ENCODE measurements at places on chromosomes 1 and 21.

GRCh38 chr1:230867903-230868735 is at the start of gene C1orf198:
Gene C1orf198, minus strand, starts transcription at chr1:230868521. Its CDS starts 9 bp downstream, at chr1:230868512.
- peak; percentile 59 for DNase-seq

DNA sequence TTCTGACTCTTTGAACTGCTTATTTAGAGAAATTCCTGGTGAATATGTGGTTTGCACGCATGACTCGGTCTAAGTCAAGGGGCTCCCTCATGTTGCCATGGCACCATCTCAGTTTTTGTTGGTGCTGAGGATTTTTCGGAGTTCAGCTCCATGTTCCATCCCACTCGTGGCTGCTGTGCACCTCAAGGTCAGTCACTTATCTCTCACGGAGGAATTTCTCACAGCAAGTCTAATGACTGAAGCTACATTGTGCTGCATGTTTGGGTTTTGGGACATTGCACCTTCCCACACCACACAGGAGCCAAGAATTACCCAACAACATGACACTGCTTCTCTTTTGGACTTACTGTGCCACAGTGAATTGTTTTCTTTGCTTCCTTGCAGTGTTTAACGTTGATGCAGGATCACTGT is 269.9 kb downstream of the NCAM2 start:
- no peak for DNase-seq

- no peak for DNase-seq
Observed at GRCh38 chr21:31786164-31786920, 54.4 kb upstream of the SCAF4 start.

GRCh38 chr1:46735708-46736324 is 16.9 kb upstream of the EFCAB14 start:
- DNase-seq = peak; percentile 37

DNA sequence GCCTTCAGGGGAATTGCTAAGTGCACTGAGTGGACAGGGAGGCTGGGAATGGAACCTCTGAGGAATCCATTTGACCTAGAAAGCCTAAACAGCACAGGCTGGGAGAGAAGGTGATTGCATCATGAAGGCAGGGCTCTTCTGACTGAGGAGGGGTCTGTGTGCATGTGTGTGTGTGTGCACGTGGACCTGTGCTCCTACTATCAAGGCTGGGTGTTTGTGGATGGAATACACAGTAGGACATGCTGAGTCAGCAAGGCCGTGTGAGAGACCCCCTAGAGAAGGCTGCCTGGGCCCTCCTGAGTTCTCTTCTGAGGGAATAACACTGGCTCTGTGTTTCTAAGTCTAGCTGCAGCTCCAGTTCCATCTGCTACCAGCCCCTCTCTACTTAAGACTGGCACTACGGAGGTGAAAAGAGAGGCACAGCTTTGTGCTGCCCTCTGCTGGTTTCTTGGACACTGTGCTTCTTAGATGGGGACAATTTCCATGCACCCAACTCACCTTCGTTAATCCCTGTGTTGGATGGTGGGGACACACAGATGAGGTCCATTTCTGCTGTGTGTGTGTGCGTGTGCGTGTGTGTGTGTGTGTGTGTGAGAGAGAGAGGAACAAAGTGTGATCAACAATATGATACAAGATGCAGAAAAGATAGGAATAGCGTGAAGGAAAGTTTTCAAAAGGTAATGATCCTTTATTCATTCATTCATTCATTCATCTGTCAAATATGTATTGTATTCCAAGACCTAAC is 6.2 kb upstream of the EFCAB14 start:
- peak; percentile 75 for DNase-seq

DNA sequence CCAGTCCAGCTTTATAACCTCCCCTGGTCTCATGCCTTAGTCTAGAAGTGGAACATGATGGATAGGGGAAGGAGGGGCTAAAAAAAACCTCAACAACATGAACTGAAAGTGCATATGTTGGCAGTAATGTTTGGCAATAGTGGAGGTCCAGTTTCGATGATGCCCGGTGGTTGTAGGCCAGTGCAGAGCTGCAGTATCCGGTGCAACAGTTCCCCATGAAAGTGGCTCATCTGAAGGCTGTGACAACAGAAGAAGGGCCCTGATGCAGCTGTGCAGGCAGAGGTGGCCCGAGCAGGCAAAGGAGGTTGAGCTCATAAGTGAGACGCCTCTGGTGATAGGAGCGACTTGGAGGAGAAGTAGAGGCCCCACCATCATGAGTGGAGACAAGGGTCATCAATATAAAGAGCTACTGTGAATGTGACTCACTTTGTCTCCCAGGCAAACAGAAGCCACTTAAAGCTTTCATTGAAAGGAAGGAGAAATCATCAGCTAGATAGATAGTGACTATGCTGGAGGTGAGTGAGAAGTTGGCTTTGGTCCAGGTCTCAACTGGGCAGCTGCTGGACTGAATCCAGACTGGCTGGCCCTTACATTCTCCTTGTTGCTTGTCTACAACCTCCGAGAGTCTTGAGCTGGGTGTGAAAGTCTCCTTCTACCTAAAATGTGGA is 10.2 kb upstream of the CREG1 start:
- DNase-seq = peak; percentile 93

- DNase-seq = no peak
Observed at GRCh38 chr1:192140382-192140781, 17.9 kb upstream of the RGS18 start.

DNA sequence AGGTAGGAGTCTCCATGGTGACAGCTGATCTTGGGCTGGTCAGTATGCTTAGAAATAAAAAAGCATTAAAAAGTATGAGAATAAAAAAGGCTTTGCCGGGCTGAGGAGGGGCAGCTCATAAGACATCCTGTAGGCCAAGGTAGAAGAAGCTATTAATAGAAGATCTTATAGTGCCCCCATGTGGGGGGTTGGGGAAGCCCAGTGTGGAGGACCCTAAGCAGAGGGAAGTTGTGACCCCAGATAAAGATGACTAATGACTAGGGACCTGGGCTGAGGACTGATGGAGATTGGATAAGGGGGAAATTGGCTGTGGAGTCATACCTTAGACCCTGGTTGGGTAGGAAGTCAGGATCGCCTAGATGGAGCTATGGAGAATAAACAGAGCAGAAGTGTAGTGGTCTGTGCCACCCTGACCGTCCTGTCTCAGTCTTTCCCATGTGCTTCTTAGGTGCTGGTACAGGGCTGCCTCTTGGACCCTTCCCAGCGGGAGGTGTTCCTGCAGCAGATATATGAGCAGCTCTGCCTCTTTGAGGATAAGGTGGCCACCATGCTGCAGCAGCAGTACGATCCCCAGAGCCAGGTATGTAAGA is 25.0 kb downstream of the SZT2 start:
- peak; percentile 43 for DNase-seq

- DNase-seq = no peak
Observed at GRCh38 chr1:76254104-76255030, 179.8 kb downstream of the ST6GALNAC3 start.

DNA sequence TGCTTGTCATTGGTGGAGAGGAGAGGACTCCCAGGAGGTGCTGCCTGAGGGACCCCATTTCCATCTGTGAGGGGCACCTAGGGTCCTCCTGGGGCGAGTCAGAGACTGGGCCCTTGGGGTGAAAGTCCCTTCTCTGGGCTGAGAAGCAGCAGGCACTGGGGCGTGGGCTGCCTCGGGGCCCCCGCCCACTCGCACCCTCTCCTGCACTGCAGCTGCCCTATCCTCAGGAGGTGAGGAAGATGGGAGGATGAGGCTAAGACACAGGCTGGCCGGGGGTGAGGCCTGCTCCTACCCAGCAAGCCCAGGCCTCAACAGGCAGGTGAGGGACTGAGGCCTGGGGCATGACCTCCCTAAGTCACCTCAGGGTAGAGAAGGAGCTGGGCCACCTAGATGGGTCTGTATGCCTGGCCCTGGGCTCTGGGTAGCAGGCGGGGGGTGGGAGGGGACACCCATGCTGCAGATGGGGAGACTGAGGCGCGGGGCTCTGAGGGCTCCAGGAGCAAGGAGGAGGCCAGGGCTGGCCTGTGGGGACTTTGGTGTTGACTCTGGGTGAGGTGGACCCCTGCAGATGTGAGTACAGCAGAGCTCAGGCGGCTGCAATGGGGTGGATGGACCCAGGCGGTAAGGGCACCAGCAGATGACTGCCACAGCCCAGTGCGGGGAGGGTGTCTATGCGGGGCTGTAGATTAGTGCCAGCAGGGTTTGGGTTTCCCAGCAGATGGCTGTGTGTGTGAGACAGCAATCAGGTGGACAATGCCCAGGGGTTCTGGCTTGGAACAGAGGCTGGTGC is 10.4 kb upstream of the ZNF669 start:
- DNase-seq = no peak

DNA sequence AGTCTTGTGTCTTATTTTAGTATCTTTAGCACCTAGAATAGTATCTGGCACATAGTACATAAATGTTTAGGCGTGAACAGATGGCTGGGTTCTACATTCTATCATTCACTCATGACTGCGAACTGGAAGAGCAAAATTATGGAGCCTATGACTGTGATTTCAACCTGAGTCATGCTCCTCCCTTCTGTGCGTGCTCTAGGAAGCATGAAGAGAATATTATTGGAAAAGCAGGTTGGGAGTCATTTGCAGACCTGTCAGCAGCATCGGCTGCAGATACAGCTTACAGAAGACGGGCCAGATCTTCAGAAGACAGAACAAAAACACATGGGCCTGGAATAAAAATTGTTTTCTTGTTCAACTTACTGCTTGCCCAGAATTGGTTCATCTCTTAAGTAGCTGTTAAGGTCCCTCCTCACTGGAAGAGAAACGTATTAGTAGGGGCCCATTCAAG is 344.0 kb upstream of the USP24 start:
- DNase-seq = no peak

GRCh38 chr1:42949312-42950115 is 9.2 kb downstream of the SLC2A1 start:
- no peak for DNase-seq

DNA sequence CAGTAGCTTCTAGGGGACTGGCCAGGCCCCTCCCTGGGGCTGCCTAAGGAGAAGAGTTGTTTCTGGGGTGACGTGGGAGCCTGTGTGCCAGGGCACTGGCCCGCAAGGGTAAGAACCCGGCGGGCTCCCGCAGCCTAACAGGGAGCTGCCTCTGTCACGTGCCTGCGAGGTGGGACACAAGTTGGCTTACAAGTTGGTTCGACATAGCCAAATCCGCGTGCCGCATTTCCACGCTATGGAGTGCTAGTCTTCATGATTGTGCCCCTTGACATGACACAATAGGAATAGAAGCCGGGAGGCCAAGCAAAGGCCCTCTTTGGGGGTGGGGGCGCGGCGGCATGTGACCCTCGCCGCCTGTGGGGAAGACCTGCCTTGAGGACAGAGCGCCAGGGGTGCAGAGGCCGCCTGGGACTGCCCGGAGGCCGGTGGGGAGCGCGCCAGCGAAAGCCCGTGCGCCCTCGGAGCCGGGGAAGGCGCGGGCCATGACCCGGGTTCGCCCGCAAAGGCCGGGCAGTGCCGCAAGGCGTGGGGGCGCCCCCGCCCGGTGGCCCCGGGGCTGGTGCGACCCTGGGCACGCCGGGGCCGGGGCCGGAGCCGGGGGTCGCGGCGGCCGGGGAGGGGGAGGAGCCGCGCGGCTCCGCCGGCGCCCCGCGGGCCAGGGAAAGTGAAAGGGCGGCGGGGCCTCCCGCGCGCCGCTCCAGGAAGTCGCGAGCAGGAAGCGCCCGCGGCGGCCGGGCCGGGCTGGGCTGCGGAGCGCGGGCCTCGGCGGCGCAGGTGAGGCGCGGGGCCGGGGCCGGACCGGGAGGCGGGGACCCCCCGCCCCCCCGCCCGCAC is at the start of gene SLC37A1:
SLC37A1 (plus strand) TSS at position 702 of the 834 bp plus-strand sequence. CDS start 4,603 bp downstream, outside the sequence.
- DNase-seq = peak; percentile 32

GRCh38 chr1:220999872-221000863 is 120.9 kb downstream of the HLX start:
- DNase-seq = no peak

DNA sequence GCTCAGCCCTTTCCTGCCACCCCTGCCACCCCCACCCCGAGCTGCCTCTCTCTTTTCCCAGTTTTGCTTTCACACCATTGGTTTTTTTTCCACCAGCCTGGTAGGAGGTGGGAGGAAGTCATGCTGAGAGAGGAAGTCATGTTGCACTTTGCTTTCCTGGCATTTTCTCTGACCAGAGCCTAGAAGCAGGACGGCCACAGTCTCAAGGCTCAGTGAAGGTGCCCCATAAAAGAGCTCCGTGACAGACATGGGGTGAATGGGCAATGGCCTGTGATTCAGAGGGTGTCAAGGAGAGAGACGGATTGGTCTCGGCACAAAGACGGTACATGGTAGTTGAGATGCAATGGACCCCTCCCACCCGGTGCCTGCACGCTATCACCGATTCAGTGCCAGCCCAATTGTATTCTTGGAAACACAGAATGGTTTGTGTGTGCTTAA is 42.1 kb upstream of the DMRTB1 start:
- DNase-seq = no peak

- no peak for DNase-seq
Observed at GRCh38 chr21:41895643-41896493, 16.7 kb upstream of the PRDM15 start.

- DNase-seq = no peak
Observed at GRCh38 chr1:209617047-209617673, 33.6 kb downstream of the CAMK1G start.

GRCh38 chr21:46322351-46323226 is 1.1 kb downstream of the C21orf58 start:
- peak; percentile 38 for DNase-seq

GRCh38 chr1:6177681-6178380 is 2.3 kb downstream of the CHD5 start:
- DNase-seq = no peak

- no peak for DNase-seq
Observed at GRCh38 chr1:226697929-226698544, 41.0 kb downstream of the ITPKB start.

DNA sequence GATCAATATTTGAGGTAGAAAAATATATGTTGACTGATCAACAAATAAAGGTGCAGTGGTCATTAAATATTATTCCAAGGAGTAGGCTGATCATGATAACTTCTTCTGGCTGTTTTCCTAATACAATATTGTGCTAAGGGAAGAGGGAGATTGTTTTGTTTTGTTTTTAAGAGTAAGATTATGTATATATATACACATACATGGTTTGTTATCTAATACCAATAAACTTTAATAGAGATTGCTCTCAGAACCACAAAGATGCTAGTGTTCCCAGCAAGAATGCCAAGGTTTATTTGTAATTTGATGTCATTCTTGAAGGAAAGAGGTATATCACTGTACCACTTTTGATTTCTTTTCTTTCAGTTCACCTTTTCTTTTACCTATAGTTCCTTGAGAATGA is 10.1 kb downstream of the CLCA2 start:
- no peak for DNase-seq
